PC-3 (cell line): ENCODE measurements at places on chromosomes 7 and 10.

DNA sequence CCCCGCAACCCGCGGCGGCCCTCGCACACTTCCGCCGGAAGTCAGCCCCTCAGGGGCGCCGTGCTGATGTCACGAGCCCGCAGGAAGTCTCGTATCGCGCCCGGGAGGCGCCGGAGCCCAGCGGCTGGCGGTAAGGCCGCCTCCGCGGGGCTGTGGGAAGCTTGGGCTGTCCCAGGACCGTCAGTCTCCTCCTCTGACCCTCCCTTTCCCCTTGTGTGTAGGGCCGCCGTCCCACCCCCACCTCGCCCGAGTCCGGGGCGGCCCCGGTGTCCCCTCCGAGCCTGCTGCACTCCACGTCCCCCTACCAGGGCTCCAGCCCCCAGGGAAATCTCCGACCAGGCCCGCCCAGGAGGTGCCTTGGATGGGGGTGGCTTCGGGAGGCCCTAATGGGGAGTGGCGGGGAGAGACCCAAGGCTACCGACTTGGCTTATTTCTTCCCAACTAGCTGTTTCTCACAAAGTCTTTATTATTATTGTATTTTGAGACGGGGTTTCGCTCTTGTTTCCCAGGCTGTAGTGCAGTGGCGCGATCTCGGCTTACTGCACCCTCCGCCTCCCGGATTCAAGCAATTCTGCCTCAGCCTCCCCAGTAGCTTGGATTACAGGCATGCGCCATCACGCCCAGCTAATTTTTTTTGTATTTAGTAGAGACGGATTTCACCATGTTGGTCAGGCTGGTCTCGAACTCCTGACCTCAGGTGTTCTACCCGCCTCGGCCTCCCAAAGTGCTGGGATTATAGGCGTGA lies at the start of gene ZDHHC4:
Gene ZDHHC4 (plus strand): TSS at position 86 of the 745 bp plus-strand sequence. CDS start 3,108 bp downstream, outside the sequence.
- peak; percentile 73 for DNase-seq

DNA sequence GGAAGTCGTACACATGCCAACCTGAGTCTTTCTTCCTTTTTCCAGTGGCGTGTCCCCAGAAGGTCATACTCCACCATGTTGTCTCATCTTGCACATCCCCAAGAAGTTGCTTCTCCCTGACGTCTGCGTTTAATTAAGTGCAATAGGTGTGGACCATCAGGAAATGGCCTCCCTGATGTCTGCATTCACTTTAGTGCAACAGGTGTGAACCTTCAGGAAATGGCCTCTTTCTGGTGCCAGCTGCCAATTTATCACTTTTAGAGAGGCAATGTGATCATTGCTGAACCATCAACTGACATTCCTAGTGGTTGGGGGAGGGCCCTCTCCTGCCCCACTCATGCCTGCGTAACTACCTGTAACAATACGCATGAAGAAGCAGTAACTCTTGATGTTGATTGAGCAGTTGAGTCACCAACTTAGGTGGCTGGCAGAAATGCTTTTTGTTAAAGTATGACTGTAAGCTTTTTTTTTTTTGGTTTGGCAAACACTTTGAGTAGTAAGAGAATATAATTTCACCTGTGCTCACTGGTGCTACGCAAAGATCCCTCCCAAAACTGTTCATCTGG lies 25.8 kb downstream of the SCIN start:
- peak; percentile 70 for DNase-seq

DNA sequence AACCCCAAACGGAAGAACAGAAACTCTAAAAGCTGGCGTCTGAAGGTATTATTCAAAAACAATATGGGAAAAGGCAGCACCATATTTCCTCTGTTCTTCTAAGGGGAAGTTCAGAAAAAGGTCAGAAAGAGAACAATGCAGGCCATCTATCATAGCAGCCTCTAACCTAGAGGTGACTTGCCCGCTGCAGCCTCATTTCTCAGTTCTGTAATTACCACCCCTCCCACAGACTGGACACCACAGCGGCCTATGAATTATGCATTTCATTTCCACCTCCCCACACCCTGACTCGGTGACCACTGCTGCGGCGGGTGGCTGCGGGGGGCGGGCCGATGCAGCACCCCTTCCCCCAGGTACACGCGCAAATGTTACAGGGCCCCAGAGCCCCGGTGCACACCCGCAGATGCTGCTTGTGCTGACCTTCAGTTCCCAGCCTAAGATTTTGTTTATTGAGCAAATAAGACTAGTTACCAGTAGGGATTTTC lies 125.5 kb downstream of the CLEC2L start:
- no peak for DNase-seq

DNA sequence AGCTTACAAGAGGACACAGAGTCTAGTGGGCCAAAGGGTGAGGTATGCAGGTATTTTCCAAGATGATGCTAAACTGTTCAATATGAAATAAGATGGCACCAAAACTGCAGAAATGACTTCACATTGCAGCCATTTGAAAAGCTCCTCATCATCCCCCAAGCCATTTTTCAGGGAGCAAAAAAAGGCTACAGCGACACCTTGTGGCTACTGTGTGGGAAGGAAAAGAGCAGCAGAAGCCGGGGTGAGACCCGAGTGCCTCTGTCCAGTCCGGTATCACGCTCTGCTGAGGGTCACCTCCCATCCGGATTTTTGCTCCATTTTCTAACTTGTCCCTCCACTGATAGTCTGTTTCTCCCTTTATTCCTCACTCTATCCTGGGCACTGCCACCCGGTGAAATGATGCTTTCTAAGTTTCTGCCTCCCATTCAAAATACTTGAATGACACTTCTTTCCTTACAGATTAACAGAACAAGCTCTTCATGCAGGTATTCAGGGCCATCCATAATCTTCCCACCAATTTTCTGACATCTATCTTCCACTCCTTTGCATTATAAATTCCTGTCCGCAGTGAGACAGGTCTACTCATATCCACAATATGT lies 220.2 kb downstream of the DGKI start:
- peak; percentile 70 for DNase-seq

GRCh38 chr7:117982071-117983055 lies 109.1 kb upstream of the CTTNBP2 start:
- no peak for DNase-seq

DNA sequence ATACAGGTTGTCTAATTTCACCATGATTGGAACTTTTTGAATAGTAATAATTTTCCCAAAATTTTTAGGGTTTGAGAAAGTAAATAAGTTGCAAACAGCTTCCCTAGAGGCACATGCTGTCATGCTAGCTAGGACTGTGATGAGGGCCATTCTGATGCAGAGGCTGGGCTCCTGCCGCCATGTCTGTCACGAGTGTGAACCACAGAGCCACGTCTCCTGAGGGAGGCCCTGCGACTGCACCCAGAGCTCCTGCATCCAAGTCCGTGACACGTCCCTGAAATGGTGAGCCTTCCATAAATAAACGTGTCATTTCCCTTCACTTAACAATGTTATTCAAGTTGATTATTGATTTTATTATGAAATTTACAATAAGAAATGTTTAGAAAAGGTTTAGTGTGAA lies 40.0 kb downstream of the C10orf120 start:
- DNase-seq: no peak

DNA sequence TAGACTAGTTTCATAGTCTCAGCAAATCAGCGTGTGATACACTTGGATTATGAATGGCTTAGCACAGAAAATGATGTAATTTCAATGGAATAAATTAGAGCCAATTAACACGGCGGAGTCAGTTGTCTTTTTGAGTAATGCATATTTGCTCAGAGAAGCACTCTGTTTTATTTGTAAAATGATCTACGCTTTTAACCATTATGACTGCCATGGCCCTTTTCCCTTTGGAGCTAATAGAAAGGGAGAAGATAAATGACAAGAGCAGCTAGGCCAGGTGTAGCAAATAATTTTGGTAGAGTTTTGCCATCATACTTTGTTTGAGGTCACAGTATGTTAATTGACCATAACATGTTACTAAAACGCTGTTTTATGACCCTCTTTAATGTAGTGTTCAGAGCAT lies 86.8 kb downstream of the GPR158 start:
- DNase-seq: no peak

DNA sequence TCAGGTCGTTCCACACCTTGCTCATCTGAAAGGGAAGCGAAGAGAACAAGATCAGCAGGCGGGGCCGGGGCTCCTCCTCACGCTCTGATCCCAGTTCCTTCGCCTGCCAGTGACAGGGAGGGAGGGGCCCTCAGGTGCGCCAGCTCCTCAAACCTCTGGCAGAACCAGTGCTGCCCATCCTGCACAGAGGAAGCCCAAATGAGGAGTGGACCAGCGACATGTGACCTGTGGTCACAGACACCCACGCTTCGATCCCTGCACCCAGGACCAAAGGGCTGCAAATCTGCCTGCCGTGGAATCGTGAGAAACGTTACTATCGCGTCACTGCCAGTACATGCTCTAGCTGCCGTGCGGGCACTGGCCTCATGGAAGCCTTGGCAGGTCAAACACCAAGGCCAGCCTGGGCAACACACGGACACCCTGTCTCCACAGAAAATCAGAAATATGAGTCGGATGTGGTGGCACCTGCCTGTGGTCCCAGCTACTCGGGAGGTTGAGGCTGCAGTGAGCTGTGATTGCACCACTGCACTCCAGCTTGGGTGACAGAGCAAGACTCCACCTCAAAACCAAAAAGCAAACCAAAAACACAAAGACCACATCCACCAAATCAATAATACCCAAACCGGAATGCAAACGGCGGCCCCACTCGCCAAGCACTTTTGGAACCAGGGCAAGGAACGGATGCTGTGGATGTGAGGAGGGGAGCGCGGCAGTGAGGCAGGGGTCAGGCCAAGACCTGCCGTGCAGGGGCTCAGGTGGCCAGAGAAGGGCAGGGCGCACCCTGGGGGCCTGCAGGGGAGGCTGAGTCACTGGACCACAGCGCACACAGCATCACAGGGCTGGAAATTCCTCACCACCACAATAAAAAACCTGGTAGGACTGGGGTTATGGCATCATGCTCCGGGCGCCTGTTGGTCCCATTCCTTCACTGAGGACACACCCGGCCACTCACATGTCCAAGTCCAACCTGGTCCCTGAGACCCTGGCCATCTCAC lies 13.4 kb downstream of the NUDT1 start:
- DNase-seq: peak; percentile 87

GRCh38 chr10:51640120-51640819 lies 59.1 kb downstream of the CSTF2T start:
- DNase-seq: no peak

DNA sequence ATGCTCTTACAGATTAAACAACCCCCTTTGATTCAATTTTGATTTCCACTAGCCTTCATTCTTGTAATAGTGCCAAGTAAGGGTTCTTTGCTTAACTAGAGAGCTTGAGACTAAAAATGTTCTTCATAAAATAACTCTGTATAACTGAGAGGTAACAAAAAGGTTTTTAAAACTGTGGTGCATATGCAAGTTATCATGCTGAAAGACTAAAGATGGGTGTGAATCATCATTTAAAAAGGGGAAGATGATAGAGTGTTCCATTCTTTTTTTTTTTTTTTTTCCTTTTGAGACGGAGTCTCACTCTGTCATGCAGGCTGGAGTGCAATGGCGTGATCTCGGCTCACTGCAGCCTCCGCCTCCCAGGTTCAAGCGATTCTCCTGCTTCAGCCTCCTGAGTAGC lies 11.1 kb downstream of the MDFIC start:
- no peak for DNase-seq

DNA sequence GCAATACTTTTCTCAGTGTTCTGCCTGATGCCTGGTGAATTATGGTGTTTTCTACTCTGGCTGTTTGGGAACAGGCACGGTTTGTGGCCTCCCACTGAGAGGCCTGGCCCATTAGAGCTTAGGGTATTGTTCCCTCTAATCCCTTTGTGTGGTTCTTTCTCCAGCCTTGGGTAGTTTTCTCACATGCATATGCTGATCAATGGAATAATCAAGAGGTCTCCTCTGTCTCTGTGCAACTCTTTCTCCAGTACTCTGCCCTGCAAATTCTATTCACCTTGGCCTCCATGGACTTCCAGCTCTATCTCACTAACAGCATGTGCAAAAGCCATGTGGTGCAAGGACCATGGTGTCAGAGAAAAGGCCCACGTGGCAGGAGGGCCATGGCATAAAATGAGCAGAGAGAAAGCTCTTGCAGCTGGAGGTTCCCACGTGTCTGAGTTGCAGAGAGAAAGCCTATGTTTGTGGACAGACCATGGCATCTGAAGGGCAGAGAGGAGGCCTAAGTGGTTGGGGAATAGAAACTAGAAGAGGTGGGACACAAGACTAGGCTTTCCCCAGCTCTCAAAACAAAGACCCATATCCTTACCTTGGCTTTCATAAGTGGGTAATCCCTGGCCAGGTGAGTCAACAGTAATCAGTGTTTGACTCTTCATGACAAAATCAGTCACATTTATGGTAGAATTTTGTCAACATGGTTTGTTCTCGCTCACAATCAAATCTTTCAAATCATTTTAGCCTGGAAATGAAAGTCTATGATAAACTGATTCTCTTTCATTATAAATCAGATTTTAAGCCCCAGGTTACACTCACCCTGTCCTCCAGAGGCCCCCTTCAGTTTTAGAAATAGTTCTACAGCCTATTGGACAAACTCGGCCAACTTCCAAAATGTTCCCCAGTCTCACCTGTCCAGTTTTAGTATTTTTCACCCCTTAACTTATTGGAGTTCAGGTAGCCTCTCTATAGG lies 17.3 kb downstream of the OPALIN start:
- DNase-seq: no peak

GRCh38 chr7:41185851-41186250 lies 517.0 kb downstream of the INHBA start:
- DNase-seq: peak; percentile 57

DNA sequence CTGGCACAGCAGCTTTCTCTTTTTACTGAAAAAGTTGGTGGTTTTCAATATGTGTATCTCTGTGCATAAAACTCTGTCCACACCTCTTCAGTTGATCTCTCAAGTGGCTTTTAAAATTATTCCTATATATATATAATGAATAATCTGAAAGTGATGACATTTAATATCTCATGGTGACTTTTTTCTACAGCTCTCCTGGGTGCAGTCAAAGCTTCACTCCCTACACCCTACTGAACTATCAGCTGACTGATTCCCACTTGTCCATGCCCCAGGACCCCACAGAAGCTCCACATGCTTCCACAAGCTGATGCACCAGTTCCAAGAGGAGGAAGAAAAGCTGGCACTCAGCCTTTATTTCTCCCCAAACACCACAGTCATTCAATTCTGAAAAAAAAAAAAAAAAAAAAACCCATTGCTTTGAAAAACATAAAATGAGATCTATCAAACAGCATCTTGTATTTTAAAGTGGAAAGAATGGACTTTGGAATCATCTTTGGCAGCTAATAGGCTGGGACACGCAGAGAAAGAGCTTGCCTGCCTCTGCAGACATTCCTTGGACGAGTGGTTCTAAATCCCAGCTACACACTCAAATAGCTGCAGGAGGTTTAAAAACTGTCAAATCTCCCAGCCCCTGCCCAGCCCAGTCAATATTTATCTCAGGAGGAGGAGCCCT lies 75.3 kb upstream of the GDF10 start:
- no peak for DNase-seq

- no peak for DNase-seq
Measured at GRCh38 chr7:44973610-44974401, 5.0 kb downstream of the MYO1G start.

- no peak for DNase-seq
Measured at GRCh38 chr7:154857728-154858681, 144.9 kb downstream of the PAXIP1 start.

DNA sequence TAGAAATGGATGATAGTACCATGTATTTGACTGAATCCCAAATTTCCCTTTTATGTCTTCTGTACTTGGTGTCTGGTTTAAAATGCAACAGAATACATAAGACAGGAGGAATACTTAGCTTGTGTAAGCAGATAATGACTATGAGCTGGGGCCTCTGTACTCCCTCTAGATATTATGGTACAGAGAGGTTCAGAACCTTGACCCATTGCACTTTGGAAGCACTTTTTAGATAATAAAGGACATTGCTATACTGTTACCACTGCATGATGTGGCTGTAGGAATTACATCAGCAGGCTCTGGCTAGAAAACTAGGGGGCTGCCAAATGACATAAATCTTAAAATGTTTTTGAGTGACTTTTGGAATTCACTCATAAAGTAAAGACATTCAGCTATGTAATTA lies 526.6 kb downstream of the SORCS1 start:
- DNase-seq: no peak
